ENCODE measurements at places on chromosomes 4 and X.

DNA sequence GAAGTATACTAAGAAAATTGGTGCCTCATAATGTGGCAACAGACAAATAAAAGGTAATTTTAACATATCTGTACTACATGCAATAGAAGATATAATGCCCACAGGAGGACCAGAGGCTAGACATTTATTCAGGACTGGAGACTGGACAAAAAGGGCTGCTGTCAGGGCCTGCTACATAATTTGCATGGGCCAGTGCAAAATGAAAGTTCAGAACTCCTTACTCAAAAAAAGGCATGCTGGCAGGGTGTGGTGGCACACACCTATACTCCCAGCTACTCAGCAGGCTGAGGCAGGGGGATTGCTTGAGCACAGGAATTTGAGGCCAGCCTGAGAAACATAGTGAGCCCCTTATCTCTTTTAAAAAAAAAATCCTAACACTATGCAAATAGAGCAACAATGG, 12.4 kb upstream of the MAOA start:
- no peak for DNase-seq

GRCh38 chrX:72125331-72126047, 6.2 kb downstream of the RTL5 start:
- no peak for DNase-seq

DNA sequence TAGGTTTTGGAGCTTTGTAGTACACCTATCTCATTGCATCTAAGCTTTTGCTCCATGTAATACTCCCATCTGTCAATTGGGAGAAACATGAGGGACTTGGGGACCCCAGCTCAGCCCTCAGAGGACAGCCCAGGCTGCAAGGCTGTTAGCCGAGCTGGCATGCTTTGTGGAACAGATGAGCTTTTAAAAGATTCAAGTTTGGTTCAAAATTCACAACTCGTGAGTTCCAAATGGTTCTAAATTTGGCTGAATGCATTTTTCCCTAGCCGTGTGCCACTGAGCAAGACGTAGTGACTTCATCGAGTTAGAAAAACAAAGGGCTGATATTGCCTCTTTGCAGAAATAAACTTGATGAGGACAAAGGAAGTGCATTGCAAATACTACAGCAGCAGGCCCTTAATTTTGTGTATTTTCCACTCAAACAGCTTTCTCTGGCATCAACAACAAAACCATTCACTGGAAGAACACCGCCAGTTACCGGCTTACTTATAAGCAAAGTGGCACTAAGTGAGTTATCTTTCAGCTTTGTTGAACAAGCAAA, 165.0 kb upstream of the HS3ST1 start:
- DNase-seq: no peak

GRCh38 chr4:100894339-100894870, 376.6 kb upstream of the EMCN start:
- no peak for DNase-seq

GRCh38 chrX:113399506-113400192, 559.0 kb upstream of the AMOT start:
- no peak for DNase-seq

- no peak for DNase-seq
Measured at GRCh38 chr4:168218645-168219044, 99.9 kb downstream of the DDX60 start.

- DNase-seq: no peak
Measured at GRCh38 chr4:125187226-125188176, 127.3 kb upstream of the FAT4 start.

- no peak for DNase-seq
Measured at GRCh38 chr4:73707918-73708577, 32.3 kb upstream of the CXCL8 start.

- DNase-seq: no peak
Measured at GRCh38 chrX:9874483-9874882, 88.3 kb downstream of the SHROOM2 start.

GRCh38 chrX:45077748-45078424, 122.8 kb downstream of the DIPK2B start:
- no peak for DNase-seq

GRCh38 chrX:154541896-154542722, 4.5 kb downstream of the G6PD start:
- DNase-seq: no peak

Data from activated naive CD4-positive, alpha-beta T cell (primary cell).